ENCODE measurements at places on chromosomes 5 and 9.

GRCh38 chr5:32690153-32690552, 21.0 kb upstream of the NPR3 start:
- no peak for DNase-seq

GRCh38 chr9:27400334-27400880, 103.5 kb upstream of the EQTN start:
- no peak for DNase-seq

GRCh38 chr9:93896496-93897033, 58.6 kb downstream of the BARX1 start:
- no peak for DNase-seq

- DNase-seq: no peak
Observed at GRCh38 chr9:37197158-37198038, 77.0 kb downstream of the ZCCHC7 start.

- no peak for DNase-seq
Observed at GRCh38 chr5:16897284-16897704, 38.8 kb downstream of the MYO10 start.

DNA sequence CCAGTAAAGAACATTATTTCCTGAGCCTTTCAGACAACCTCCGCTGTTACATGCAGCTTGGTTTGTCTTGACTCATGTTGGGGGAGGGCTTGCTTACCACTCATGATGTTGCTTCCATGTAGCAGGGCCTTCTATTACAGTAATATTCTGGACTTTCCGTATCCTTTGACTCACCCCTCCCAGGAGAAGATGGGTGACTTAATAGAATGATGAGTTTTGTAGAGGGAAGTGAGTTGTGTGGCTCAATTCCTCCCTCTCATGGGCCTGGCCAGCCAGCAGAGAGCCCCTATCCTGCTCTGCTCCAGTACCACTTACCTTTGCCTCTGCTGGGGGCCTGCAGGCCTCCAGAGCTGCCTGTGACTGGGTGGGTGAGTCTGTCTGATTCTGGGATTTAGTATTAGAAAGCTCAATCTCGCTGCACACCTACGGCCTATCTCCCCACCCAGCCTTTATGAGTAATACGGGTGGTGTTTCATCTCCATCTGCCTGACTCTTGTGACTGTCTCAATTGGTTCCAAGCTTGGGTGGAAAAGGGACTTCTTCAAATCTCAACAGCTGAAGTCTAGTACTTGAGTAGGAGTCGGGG, 52.6 kb upstream of the KLF9 start:
- DNase-seq: no peak

DNA sequence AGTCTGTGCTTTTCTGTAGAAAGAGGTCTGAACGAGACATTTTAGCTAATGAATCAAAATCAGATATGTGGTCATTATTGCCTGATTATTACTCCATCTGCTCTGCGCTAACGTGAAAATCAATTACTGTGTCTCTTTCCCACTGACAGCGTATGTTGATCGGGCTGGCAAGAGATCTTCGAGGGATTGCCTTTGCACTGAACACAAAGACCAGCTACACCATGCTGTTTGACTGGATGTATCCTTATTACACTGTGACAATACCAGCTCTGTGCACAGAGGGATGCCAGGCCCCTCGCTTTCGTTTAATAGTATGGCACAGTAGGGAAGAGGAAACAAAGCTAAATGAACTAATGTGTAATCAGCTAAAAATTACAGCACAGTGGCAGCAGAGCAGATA, 103.7 kb upstream of the TLX3 start:
- no peak for DNase-seq

- no peak for DNase-seq
Observed at GRCh38 chr9:98365227-98365669, 109.8 kb upstream of the TBC1D2 start.

- no peak for DNase-seq
Observed at GRCh38 chr5:113325054-113325453, 109.7 kb downstream of the TSSK1B start.

GRCh38 chr9:136062657-136063439, 32.2 kb downstream of the NACC2 start:
- no peak for DNase-seq

- no peak for DNase-seq
Observed at GRCh38 chr5:171577042-171577758, 157.8 kb downstream of the FGF18 start.
